Activated T-helper 17 cell treated with anti-CD3 and anti-CD28 coated beads, Interleukin-2, amount 50 U/mL, for 72 hours (primary cell): ENCODE measurements at places on chromosomes 5 and 9.

DNA sequence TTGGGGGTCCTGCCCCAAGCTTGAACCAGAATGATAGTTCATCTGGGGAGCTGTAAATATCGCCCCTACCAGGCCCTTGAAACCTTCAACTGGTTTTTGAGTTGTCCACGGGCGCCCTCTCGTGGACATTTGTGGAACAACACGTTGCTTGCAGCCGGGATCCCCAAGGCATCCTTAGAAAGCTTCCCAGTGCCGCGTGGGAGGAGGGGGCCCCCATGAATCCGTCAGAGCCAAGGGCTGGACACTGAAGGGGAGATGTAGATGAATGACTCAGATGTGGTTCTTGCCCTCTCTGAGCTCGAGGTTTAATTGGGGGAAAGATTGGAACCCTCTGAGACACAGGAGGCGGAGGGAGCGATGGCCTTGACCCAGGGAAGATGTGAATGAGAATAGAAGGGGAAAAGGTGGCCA, 31.8 kb upstream of the ORM1 start:
- ATAC-seq: peak; percentile 52

GRCh38 chr5:176337913-176338312, 23.7 kb downstream of the KIAA1191 start:
- ATAC-seq: no peak

- peak; percentile 91 for ATAC-seq
These were observed 43.0 kb downstream of the STRBP start for GRCh38 chr9:123225374-123225813.

GRCh38 chr5:148831590-148832565, 5.5 kb downstream of the ADRB2 start:
- ATAC-seq: no peak

DNA sequence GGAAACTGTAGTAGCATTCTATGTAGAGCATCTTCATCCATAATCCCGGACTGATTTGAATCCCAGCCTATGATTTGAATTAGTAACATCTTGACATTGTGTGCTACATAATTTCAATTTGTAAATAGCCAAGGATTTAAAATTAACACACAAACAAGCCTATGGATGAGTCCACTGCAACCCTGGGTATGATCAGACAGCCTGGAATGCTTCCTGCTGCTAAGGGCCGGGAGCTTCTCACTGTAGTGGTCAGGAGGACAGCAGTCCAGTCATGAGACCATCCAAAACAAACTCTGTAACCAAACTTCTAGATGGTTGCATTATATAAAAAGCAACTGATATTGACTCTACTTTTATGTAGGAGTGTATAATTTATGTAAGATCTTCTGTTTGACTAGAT, 539.3 kb downstream of the MTRR start:
- no peak for ATAC-seq

DNA sequence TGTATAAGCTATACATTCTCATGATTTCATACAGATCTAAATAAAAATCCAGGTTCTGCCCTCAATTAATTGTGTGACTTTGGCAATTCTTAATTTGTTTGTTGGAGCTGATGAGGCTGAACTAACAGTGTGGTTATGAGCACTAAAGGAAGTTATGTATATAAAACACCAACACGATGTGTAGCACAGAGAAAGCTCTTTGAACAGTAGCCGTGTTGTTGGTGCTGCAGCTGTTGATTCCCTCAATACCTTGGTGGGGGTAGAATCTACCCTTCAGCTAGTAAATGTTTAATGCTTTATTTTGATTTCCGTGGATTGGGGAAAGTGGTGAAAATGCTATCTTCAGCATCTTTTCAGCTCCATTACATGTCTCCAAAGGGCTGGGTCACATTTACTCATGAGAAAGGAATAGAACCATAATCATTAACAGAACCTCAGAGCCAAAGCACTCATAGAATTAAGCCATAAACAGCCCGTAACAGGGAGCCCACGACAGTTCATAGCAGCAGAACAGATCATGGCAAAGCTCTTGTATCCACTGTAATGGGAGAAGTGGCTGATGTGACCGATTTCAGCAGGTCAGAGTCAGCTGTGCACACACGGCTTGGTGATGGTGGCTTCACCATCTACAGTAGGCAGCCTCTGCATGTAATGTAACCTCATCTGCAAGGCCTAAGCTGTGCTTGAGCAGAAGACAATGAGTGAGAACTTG, 332.7 kb downstream of the DIRAS2 start:
- ATAC-seq: no peak

DNA sequence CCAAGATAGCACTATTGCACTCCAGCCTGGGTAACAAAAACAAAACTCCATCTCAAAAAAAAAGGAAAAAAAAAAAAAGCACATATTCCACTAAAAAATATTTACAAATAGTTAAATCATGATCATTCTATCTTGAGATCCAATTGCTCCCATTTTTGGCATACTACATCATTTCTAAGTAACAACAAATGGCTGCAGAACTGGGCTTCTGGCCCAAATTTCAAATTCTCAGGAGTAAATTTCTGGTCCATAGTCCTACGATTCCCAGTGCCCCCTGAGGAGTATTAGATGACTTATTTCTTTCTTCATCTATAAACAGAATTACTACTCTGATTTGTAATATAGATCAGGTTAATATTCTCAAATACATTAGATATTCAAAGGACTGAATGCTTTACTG, 62.1 kb downstream of the CEMIP2 start:
- no peak for ATAC-seq

- no peak for ATAC-seq
These were observed 431.2 kb upstream of the GRAMD2B start for GRCh38 chr5:125992050-125992449.

DNA sequence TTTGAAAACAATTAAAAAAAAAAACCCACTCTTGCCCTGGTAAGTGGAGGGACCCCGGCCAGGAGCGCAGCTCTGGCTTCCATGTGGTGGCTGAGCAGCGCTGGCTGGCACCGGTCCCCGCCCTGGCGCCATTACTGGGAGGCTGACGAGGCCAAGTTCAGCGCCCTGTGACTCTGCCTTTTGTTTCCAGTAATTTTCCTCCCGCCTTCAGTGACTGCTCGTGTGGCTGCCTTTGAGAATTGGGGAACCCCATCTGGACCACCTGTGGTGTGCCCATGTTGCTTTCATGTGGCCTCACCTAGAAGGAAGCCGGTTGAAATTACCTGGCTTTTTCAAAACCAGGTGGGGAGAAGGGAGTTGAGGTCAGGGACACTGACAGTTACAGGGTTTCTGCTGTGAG, 136.1 kb downstream of the GAPVD1 start:
- no peak for ATAC-seq

GRCh38 chr9:81720450-81721086, 31.2 kb upstream of the TLE1 start:
- no peak for ATAC-seq

- ATAC-seq: no peak
These were observed 303.8 kb upstream of the WWC1 start for GRCh38 chr5:167987490-167988280.

DNA sequence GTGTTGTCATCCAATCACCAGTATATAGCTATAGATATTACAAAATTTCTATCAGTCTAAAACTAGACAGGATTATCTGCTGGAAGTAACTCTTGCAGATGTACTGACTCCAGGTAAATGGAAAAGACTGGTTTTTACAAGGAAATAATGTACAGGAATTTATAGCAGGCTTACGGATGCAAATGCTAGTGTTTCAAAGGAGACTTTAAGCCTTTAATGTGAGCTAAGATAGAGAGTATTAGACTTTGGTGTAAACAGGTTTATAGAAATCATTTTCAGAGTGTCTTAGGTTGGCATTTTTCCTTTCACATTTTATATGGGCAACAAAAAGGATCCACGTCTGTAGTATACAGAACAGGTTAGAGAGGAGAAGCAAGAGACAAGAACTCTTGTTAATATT, 16.1 kb downstream of the ZNF608 start:
- no peak for ATAC-seq

DNA sequence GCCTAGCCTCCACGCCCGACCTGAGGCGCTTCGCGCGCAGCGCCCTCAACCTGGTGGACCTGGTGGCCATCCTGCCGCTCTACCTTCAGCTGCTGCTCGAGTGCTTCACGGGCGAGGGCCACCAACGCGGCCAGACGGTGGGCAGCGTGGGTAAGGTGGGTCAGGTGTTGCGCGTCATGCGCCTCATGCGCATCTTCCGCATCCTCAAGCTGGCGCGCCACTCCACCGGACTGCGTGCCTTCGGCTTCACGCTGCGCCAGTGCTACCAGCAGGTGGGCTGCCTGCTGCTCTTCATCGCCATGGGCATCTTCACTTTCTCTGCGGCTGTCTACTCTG, 1.4 kb downstream of the KCNV2 start:
- no peak for ATAC-seq

- ATAC-seq: no peak
These were observed 11.9 kb downstream of the SPINK6 start for GRCh38 chr5:148214665-148215185.
